ENCODE measurements at places on chromosomes 4 and X.

GRCh38 chr4:94813221-94813620 lies 55.5 kb downstream of the BMPR1B start:
- no peak for DNase-seq

- DNase-seq = no peak
Observed at GRCh38 chr4:54574500-54574899, 83.3 kb upstream of the KIT start.

- DNase-seq = no peak
Observed at GRCh38 chr4:1048773-1049590, 37.6 kb downstream of the FGFRL1 start.

DNA sequence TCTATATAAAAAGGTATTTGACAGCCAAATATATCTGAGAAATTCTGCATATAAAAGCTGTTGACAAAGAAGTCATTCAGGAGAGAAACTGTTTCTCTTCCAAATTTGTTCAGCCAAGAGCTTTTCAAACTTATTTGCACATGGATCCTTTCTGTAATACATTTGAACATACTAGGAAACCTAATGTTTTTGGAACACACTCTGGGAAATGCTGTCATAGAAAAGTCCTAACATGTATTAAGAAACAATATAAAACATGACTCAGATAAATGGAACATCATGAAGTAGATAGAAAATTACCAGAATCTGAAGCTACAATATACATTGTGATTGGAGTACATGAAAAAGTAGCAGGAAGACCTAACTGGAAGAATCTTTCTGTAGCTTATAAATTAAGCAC lies 781.5 kb upstream of the EPHA5 start:
- no peak for DNase-seq

GRCh38 chrX:109760209-109760921 lies 27.3 kb upstream of the ACSL4 start:
- no peak for DNase-seq

DNA sequence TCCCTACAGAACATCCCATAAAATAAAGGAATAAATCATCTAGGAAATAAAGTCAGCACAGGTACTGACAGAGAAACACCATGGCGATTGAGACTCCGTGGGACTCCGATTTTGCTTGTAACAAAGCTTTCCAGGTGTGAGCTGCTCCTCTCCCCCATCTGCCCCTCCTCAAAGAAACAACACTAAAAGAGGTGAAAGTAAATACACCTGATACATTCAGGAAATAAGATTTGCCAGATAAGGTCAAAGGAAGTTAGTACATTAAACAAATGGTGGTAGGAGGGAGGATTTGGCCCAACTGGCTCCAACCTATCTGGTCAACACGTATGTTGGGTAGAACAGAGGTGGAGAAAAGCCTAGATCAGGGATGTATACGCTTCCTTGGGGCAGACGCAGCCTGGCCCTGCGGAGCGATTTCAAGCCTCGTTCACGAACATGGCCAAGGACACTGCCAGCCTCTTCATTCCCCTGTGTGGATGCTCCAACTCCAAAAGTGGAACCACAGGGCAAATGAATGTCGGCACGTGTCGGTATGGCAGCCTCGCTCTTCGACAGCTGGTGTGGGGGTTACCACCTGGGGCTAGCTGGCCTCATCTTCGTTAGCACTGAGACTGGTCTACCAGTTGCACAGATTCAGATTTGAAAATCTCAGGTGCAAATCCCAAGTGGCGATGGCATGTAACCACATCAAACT lies 162.5 kb downstream of the AFAP1 start:
- DNase-seq = no peak

DNA sequence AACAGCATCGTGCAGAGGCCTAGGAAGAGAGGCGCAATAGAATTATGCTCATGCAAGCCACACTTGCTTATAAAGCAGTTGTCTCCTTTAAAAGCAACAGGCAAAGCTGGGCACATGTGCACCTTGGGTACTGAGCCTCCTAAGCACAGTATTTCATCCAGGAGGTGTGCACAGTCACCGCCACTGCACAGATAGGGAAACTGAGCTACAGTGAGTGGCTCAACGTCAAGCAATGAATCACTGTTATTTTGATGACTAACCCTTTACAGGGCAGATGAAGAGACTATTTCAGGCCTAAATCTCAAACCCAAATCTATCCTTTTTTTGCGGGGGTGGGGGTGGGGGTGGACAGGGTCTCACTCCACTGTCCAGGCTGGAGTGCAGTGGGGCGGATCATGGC lies 42.3 kb downstream of the BCOR start:
- no peak for DNase-seq

Measured in NCI-H524 treated with DMSO at 0.1 percent for 48 hours (cell line).